ENCODE measurements at places on chromosomes 2 and 18.

- DNase-seq = no peak
These were observed 218.1 kb upstream of the TNP1 start for GRCh38 chr2:217077831-217078407.

DNA sequence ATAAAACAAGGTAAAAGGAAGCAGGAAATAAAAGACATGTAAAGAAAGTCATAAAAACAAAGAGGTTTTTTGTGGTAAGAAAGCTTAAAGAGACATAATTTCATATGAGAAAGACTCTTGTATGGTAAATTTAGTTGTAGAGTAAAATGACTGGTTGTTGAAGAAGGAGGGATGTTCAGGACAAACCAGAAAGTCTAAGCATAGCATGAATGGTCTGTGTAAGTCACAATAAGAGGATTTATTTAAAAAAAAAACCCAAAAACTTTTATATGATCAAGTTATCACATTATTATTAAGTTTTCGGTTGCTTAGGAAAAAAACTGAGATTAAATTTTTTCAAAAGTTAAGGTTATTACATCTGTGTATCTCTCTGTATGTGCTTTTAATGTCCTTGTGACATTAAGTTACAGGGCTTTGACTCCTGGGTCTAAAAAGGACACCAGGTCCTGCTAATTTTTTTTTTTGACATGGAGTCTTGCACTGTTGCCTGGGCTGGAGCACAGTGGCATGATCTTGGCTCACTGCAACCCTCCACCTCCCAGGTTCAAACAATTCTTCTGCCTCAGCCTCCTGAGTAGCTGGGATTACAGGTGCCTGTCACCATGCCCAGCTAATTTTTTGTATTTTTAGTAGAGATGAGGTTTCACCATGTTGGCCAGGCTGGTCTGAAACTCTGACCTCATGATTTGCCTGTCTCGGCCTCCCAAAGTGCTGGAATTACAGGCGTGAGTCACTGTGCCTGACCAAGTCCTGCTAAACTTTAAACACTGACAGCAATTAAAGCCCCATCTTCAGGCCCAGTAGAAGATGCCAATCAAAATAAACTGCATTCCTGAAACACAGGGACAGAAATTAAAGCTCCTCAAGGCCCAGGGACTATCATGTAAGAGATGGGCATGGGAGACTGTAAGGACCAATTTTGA, 14.2 kb upstream of the OXER1 start:
- DNase-seq = no peak

GRCh38 chr2:108228006-108228405, 11.8 kb upstream of the SULT1C3 start:
- no peak for DNase-seq

DNA sequence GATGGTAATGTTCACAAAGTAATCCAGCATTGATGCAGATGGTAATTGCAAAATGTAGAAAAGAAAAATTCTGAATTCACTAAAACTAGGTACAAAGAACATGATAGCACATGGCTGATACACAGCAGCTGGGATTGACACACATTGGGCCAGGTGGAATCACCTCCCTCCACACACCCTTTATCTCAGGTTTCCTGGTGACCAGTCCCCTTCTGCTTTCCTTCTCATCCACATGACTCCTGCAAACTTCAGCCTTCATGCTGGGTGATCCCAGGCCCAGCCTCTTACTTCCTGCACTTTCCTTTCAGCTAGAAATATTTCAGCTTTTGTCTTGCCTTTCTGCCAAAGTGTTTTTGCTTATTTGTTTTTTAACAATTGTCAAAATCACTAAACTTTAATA, 246.9 kb downstream of the LNPK start:
- no peak for DNase-seq

GRCh38 chr2:165450156-165450555, 19.3 kb upstream of the CSRNP3 start:
- no peak for DNase-seq

- DNase-seq = no peak
These were observed 90.3 kb downstream of the SP3 start for GRCh38 chr2:173874894-173875237.

DNA sequence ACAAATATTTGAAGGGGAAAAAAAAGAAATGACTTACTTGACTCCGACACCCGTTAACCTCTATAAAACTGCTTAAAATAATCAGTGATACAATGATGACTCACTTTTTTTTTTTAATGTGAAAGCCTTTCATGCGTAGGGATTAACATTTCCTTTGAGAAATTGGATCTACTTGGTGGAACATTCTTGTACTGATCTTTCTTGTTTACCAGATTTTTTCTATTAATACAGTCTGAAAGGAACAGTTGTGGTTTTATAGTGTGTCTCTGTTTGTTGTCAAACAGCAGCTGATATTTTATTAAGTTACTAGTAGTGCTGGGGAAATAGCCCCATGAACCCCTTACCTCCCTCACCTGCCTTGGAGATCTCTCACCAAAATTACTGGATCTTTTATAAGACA, 40.2 kb upstream of the NEB start:
- no peak for DNase-seq

GRCh38 chr2:110682267-110682666, 4.4 kb upstream of the BUB1 start:
- DNase-seq = no peak

DNA sequence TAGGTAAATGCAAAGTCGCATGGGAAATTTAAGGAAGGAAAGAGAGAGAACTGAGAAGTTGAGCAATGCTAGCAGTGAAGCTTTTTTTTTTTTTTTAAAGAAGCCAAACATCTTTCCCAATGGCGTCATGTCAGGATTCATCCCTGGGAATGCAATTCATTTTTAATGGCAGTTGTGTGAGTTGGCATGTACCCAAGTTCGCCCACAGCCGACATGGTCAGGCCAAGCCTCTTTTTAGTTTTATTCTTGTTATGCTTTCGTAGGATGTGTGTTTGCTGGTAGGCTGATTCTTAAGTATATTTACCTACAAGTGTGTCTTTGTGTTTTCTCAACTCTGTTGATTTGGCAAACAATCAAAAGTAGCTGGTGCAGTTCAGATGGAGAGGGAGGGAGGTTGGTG, 127.6 kb upstream of the ITGA6 start:
- DNase-seq = no peak

DNA sequence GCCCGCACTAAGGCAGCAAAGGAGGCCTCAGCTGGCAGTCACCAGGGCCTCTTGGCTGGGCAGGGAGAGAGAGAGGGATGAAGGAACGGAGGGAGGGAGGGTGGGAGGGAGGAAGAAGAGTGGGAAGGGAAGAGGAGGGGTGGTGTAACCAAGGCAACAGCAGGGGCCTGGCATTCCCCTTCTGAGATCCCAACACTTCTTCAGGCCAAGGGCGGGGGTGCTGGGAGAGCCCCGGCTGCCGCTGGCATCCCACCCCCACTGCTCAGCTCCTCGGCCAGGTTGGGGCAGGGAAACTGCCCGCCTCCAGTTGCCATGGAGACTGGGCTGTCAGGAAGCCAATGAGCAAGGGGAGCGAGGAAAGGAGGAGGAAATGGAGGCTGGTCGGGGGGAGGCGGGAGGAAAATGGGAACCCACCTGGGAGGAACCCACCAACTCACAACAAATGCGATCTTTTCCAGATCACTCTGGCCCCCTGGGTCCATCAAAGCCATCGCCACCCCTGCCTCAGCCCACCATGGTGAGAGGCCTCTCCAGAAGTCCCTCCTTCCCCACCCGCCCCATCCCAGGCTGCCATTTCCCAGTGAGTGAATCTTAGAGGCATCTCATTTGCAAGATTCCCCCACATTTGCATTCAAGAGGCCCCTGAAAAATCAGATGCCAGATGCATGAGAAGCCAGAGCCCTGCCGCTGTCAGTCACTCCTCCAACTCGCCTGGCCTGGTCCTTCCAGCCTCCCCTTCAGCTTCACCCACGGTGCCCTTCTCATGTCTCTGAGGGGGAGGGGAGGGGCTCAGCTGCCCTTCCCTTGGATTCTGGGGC, 12.4 kb downstream of the SH2D6 start:
- no peak for DNase-seq

GRCh38 chr18:79583984-79584401, 95.6 kb upstream of the CTDP1 start:
- DNase-seq = no peak

GRCh38 chr2:9397201-9397600, 26.1 kb downstream of the ITGB1BP1 start:
- no peak for DNase-seq

DNA sequence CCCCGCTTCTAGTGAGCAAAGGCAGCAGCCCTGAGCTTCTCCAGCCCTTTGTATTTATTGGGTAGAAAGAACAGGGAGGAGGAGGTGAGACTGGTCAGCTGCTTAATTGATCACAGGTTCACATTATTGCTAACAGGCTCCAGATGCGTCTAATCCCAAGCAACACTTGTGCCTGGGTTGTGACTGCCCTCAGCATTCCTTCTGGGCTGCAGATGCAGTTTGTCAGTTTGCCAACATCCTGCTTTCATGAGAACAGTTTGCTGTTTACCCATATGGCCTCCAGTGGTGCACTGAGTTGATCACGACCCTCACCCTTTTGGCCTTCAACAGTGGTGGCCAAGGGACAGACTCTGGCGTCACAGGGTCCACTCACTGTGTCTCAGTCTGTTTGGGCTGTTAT, 159.5 kb upstream of the ZNF516 start:
- DNase-seq = no peak

DNA sequence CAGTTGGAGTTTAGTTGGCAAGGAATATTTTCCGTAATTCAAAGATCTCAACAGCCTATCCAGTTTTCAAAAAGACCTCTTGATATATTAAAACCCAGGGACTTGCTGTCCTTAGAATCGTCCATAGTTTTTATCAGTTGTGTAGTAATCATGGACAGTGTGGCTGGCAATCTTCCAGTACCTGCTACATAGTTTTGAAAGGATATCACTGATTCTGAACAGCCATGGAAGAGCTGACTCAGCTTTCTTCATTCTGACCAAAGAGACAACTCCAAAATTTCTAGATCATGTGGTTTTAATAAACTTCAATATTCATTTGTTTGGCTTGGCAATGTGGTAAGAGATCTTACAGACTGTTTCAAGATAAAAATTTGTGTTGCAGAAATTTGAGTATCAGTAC, 616.7 kb downstream of the TDRD15 start:
- DNase-seq = no peak
